ENCODE measurements at places on chromosomes 6 and 20. TPM values are rescaled to one million over a fixed set of nuclear protein-coding genes. Genes with fewer than 3 reads are reported as not detected.

Gene SEMG1
- total RNA-seq, result not detected

Gene STX16
- 81.0 TPM for total RNA-seq

Gene COL10A1
- 0.42 TPM for total RNA-seq

Gene FGD2
- total RNA-seq, result 48.8 TPM

Gene CTSA
- 50.4 TPM for total RNA-seq

Gene ANGPT4
- 1.3 TPM for total RNA-seq

Gene ENPP3
- 1.0 TPM for total RNA-seq

DNA sequence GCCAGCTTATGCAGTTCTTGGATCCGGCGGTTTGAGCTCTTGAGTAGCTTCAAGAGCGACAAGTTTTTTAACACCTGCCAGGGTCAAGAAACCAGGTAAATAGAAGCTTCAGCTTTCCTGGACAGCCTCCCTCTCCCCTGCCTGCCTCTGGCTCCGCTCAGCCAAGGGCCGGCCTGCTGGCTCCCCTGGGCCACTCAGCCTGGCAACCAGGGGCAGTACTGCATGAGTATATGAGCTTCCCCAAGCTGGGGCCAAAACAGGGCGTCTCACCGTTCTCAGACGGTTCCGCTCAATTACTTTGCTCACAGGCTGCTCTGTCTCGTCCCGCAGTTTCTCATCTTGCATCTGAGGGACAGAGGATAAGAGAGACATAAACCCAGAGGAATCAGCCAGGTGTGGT, 856 bp downstream of the TP53TG5 start:
- DNase-seq, result no peak
- H3K4me1 ChIP-seq, result peaks cover 19% of the 10 kb centered on the region
- H3K27ac ChIP-seq, result no peak overlapping the region
- no peak overlapping the region for H3K4me3 ChIP-seq

DNA sequence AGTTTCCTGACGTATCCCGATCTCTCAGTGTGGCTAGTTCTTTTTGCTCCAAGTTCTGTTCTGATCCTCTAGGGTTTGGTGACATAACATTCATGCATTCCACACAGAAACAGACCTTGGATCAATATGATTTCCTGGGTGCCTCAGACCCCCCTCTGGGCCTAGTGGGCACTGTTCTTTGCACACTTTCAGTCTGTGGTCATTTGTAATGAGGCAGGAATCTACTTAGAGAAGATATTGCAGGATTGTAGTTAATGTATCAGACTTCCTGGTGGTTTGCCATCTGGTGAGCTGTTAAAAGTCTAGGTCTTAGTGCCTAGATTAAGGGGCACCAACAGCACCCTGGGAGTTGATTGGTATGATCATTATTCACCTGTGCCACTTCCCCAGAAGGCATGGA, 7.5 kb downstream of the BEND6 start:
- H3K27me3 ChIP-seq, result no peaks in the 10 kb centered on the region
- H3K36me3 ChIP-seq, result no peaks in the 10 kb centered on the region
- H3K4me3 ChIP-seq, result no peak overlapping the region
- no peak overlapping the region for H3K27ac ChIP-seq

- no peak overlapping the region for H3K27ac ChIP-seq
- H3K4me1 ChIP-seq, result no peaks in the 10 kb centered on the region
- no peaks in the 10 kb centered on the region for H3K36me3 ChIP-seq
- no peaks in the 10 kb centered on the region for H3K27me3 ChIP-seq
Observed at GRCh38 chr6:1080453-1081337, 231.2 kb upstream of the FOXQ1 start.

DNA sequence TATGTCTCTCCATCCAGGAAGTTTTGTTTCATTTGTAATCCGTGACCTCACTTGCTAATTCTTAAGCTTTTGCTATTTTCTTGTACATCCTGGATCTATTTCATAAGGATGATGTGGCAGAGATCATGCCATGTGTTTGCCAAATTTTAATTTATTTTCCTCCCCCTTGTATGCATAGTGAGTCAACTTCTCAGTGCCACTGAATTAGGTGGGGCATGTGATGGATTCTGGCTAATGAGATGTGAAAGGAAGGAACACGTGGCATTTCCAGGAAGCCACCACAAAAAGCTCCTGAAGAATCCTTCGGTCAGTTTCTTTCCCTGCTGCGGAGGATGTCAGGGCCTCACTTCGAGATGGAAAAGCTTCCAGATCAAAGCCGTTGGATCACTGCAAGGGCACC, 86.2 kb upstream of the PRL start:
- no peaks in the 10 kb centered on the region for H3K4me1 ChIP-seq
- H3K27ac ChIP-seq, result no peak overlapping the region
- no peaks in the 10 kb centered on the region for H3K36me3 ChIP-seq
- H3K27me3 ChIP-seq, result no peaks in the 10 kb centered on the region
- no peak for DNase-seq

DNA sequence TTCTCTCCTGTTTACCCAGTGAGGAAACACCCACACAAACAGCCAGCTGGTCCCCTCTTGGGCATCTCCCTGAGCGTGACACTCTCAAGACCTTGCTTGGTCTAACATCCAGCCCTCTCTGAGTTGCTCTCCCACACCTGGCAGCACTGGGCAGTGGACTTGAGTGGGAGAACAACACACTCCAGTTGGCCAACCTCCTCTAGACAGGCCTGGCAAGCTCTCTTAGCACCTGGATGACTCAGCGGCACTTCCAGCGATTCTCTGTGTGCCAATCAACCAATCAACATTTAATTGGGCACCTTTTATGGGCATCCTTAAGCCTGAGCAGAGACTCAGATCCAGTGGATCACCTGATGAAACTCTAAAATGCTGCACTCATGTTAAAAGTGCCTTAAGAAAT, 76.6 kb upstream of the QKI start:
- peaks cover 78% of the 10 kb centered on the region for H3K4me1 ChIP-seq
- no peak for DNase-seq
- H3K36me3 ChIP-seq, result no peaks in the 10 kb centered on the region
- H3K27me3 ChIP-seq, result no peaks in the 10 kb centered on the region
- no peak overlapping the region for H3K4me3 ChIP-seq

- no peak overlapping the region for H3K4me3 ChIP-seq
- no peak for DNase-seq
- H3K36me3 ChIP-seq, result no peaks in the 10 kb centered on the region
- no peaks in the 10 kb centered on the region for H3K4me1 ChIP-seq
- no peak overlapping the region for H3K27ac ChIP-seq
- H3K27me3 ChIP-seq, result no peaks in the 10 kb centered on the region
Observed at GRCh38 chr6:147095316-147095715, 108.9 kb upstream of the STXBP5 start.

- no peaks in the 10 kb centered on the region for H3K27me3 ChIP-seq
- no peak overlapping the region for H3K4me3 ChIP-seq
- H3K27ac ChIP-seq, result no peak overlapping the region
- no peaks in the 10 kb centered on the region for H3K4me1 ChIP-seq
- DNase-seq, result no peak
Observed at GRCh38 chr6:133871131-133871530, 17.8 kb upstream of the TCF21 start.

DNA sequence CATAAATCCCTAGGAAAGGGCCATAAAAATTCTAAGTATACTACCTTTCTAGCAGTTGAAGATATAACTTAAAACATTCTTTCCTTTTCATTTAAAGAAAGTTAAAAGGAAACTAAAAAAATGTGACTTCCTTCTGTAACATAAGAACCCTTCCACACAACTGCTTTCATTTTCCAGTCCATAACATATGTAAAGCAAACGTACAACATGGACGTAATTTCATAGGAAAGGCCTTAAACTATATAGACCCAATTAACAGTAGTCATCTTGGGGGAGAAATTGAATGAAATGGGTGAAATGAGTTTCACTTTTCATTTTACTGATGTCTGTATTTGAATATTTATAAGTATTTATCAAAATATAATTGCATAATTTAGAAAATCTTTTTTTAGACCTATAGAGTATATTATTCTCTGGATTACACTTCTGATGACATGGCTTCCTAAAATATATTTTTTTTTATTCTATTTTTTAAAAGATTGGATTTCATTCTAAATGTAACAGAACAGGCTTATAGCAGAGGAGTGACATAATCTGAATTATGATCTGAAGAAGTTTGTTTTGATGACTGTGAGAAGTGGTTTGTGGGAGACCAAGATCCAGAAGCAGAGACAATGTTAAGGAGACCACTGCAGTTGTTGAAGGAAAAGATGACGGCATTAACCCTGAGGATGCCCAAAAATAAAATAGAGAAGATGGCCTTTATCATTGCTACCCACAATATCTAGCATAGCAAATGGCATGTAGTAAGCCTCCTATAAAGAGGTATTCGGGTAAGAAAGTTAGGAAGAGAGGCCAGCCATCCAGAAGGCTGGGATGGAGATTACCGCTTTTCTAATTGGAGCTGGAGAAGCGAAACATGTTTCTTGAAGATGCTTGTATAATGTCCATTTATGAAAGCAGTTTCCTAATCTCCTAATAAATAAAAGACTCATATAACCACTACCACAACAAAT, 260.4 kb downstream of the PTPRK start:
- DNase-seq, result no peak
- no peaks in the 10 kb centered on the region for H3K4me1 ChIP-seq
- no peak overlapping the region for H3K27ac ChIP-seq
- H3K27me3 ChIP-seq, result no peaks in the 10 kb centered on the region
- H3K4me3 ChIP-seq, result no peak overlapping the region
- H3K36me3 ChIP-seq, result no peaks in the 10 kb centered on the region

- H3K27ac ChIP-seq, result no peak overlapping the region
- no peaks in the 10 kb centered on the region for H3K36me3 ChIP-seq
Observed at GRCh38 chr6:11663519-11663918, 115.1 kb downstream of the ADTRP start.

DNA sequence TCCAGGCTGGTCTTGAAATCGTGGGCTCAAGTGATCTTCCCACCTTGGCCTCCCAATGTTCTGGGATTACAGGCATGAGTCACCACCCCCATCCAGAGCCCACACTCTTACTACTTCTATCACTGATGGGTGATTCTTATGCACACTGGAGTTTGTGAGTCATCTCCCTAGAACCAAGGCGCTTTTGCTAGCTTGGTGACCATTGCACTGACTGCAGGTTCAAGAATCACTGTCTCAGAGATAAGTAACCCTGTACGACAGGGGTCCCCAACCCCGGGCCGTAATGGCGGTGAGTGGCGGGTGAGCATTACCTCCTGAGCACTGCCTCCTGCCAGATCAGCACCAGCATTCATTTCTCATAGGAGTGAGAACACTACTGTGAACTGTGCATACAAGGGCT, 118.8 kb downstream of the MAP3K7 start:
- no peak overlapping the region for H3K4me3 ChIP-seq
- H3K4me1 ChIP-seq, result no peaks in the 10 kb centered on the region
- no peak for DNase-seq
- H3K27ac ChIP-seq, result no peak overlapping the region
- no peaks in the 10 kb centered on the region for H3K36me3 ChIP-seq

GRCh38 chr6:139150920-139151319, 16.0 kb downstream of the HECA start:
- H3K27ac ChIP-seq, result no peak overlapping the region
- H3K4me1 ChIP-seq, result peaks cover 72% of the 10 kb centered on the region
- H3K36me3 ChIP-seq, result no peaks in the 10 kb centered on the region
- no peaks in the 10 kb centered on the region for H3K27me3 ChIP-seq
- DNase-seq, result no peak

DNA sequence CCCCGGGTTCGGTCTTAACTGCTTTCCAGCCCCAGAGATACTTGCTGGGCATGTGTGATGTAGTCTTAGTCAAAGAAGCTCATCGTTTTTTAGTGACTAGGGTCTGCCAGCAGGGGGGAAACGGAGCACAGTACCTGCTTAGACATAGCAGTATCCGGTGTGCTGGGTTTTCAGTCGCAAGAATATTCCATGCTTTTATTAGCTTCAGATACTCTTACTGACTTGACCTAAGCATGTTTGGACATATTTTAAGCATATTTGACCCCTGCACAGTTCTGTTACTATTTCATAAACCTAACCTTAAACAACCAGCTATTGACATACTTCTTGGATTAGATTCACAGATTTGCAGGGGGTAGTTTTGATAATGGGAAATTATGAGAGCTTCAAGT, 3.0 kb downstream of the E2F3 start:
- peak overlapping the region; percentile 91 for H3K27ac ChIP-seq
- H3K27me3 ChIP-seq, result no peaks in the 10 kb centered on the region
- no peaks in the 10 kb centered on the region for H3K4me1 ChIP-seq
- H3K36me3 ChIP-seq, result no peaks in the 10 kb centered on the region

- no peak overlapping the region for H3K4me3 ChIP-seq
- no peak for DNase-seq
- H3K27me3 ChIP-seq, result no peaks in the 10 kb centered on the region
- no peak overlapping the region for H3K27ac ChIP-seq
- H3K4me1 ChIP-seq, result no peaks in the 10 kb centered on the region
Observed at GRCh38 chr6:160919723-160920440, 71.7 kb upstream of the MAP3K4 start.

GRCh38 chr20:48040491-48040890, 255.2 kb upstream of the SULF2 start:
- no peak overlapping the region for H3K27ac ChIP-seq
- H3K4me3 ChIP-seq, result no peak overlapping the region
- H3K27me3 ChIP-seq, result no peaks in the 10 kb centered on the region
- no peak for DNase-seq
- H3K4me1 ChIP-seq, result peaks cover 7% of the 10 kb centered on the region
- H3K36me3 ChIP-seq, result no peaks in the 10 kb centered on the region

GRCh38 chr20:20457392-20458126, 89.7 kb downstream of the INSM1 start:
- H3K27me3 ChIP-seq, result no peaks in the 10 kb centered on the region
- peaks cover 4% of the 10 kb centered on the region for H3K36me3 ChIP-seq
- H3K4me1 ChIP-seq, result no peaks in the 10 kb centered on the region
- H3K27ac ChIP-seq, result no peak overlapping the region
- DNase-seq, result no peak
- no peak overlapping the region for H3K4me3 ChIP-seq

- no peak for DNase-seq
- H3K27ac ChIP-seq, result no peak overlapping the region
- no peaks in the 10 kb centered on the region for H3K36me3 ChIP-seq
- no peaks in the 10 kb centered on the region for H3K4me1 ChIP-seq
- no peak overlapping the region for H3K4me3 ChIP-seq
Observed at GRCh38 chr6:157224951-157225574, 98.3 kb downstream of the TMEM242 start.

GRCh38 chr6:132954936-132955335, 140.6 kb downstream of the RPS12 start:
- DNase-seq, result no peak
- no peak overlapping the region for H3K27ac ChIP-seq
- H3K4me1 ChIP-seq, result peaks cover 4% of the 10 kb centered on the region
- H3K27me3 ChIP-seq, result no peaks in the 10 kb centered on the region
- H3K4me3 ChIP-seq, result no peak overlapping the region

DNA sequence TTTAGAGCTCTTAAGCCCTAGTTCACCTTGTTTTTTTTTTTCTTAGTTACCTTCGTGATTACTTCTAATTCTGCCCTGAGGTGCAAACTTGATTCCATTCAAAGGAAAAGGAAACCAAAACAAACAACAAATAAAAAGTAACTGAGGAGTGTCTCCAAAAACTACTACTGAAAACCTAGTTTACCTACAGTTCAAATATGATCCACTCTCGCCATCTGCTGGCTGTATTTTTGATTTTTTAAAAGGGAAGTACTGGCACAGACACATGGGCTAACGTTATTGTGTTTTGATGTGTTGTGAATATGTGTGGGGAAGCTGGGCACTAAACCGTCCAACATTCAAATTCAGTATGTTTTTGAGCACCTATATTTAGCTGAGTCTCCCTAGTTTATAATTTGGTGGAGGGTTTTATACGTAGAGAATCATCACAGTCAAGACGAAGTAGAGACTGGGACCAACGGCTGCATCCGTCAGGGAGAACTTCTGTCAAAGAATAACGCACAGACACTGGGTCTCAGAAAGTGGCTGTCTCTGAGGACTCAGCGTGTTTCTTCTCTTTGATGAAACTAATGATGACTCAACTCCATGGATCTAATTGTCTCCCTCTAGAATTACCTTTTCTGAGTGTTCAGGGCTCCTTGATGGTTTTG, 373.5 kb upstream of the BTBD3 start:
- no peaks in the 10 kb centered on the region for H3K36me3 ChIP-seq
- no peaks in the 10 kb centered on the region for H3K4me1 ChIP-seq
- H3K27ac ChIP-seq, result no peak overlapping the region
- no peaks in the 10 kb centered on the region for H3K27me3 ChIP-seq
- peak; percentile 88 for DNase-seq

Data from tibial nerve (tissue), 4 donors.